ENCODE measurements at places on chromosomes 6 and 20.

DNA sequence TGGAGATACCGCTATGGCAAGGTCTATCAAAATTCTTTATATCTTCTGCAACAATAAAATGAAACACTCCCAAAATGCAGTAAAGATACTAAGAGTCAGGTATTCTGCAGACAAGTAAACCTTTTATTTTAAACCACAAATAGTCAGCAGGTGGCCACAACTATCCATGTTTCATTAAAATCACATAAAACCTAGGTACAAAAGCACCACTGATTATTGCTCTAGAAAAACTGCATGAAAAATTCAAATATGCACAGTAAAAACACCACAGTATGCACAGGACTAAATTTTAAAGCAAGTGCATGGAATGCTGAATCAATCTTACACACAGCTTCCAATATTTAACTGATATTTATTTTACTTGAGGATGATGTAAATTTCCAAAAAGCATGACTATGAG is 33.3 kb downstream of the HMGN3 start:
- DNase-seq = no peak

DNA sequence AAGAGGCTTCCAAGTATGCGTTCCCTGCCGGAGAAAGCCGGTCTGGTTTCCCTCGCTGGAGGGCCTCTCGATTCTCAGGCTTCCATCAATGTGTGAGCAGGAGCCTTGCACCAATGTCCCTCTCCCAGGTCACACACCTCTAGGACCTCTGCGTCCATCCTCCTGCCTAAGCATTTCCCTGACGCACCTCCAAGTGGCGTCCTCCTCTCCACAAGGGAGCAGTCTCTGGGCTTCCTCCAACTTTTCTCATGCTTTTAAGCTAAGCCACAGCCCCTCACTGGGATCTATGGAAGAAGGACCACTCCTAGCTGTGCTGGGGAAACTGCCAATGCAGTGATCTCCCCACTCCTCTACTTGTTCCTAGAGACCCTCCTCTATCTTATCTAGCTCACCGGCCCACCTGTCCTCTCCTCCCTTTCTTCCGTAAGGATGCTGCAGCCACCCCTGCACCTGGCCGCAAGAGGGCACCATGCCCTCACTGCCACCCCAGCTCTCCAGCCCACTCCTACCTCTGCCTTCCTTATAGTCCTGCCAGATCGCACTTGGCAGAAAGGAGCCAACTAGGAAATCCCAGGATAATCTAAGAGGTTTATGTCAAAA is 258.7 kb downstream of the LRFN2 start:
- no peak for DNase-seq

- no peak for DNase-seq
Observed at GRCh38 chr20:23759306-23759940, 8.7 kb upstream of the CST1 start.

GRCh38 chr6:53258774-53259155 is 90.0 kb downstream of the ELOVL5 start:
- DNase-seq = no peak

DNA sequence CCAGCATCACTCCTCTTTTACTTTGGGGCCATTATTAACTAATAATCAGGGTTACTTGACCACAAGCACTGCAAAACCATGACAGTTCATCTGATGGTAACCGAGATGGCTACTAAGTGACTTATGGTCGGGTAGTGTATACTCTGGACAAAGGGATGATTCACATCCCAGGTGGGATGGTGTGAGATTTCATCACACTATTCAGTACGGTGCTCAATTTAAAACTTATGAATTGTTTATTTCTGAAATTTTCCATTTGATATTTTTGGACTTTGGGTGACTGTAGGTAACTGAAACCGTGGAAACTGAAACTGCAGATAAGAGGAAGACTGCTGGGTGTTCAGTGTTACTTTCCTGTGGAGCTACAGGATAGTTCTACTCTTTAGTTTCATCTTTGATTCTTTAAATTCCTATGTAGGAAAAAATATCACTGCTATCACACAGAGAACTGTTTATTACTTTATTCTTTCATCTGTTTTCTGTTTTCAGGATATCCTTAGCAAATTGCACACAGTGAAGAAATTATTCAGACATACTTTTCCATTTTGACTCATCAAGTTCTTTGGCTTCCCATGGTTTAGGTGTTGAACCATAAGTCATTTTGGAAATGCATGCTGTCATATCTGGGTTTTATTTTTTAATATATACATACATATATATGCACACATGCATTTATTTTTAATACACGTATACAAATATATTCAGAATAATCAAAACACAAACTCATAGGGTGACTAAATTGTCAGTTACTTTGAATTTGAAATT is 59.1 kb upstream of the C20orf144 start:
- DNase-seq = no peak

DNA sequence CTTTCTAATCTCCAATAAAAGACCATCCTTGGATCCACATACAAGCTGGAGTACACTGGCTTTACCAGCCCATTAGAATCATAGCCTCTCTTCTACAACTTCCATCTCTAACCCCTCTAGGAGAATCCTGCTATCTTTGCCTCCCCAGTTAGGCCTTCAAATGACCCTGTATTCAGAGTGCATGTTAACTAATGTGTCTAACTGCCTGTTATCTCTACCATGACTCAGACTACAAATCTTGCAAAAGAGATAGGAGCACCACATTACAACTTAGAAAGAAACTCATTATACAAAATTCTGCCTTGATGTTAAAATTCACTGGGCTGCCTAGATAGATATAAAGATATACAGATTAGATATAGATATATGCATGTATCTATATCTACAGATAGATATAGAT is 28.2 kb downstream of the GPR63 start:
- DNase-seq = no peak

DNA sequence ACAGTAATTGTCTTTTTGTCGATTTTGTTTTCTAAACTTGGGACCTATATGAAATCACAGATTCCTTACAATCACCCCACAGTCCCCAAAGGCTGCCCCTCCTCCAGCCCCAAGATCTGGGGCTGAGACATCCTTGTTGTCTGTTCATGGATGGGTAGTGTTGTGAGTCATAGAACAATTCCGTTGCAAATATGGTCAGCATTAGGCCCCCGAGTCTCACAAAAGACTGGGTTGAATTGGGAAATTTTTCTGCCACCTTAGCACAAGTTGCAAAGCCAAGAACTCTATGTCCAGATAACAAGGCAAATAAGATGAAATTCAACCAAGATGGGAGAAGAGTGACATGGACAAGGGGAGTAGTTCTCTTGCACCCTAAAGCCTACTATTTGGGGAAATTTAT is 10.5 kb upstream of the TAB2 start:
- no peak for DNase-seq

GRCh38 chr6:6908121-6908520 is 199.6 kb upstream of the RREB1 start:
- DNase-seq = no peak

GRCh38 chr6:148448369-148449012 is 105.9 kb downstream of the SASH1 start:
- no peak for DNase-seq

- no peak for DNase-seq
Observed at GRCh38 chr20:3172933-3173609, at the start of gene LZTS3. LZTS3 (minus strand) TSS chr20:3173549; CDS start chr20:3167163, 6,386 bp downstream.

DNA sequence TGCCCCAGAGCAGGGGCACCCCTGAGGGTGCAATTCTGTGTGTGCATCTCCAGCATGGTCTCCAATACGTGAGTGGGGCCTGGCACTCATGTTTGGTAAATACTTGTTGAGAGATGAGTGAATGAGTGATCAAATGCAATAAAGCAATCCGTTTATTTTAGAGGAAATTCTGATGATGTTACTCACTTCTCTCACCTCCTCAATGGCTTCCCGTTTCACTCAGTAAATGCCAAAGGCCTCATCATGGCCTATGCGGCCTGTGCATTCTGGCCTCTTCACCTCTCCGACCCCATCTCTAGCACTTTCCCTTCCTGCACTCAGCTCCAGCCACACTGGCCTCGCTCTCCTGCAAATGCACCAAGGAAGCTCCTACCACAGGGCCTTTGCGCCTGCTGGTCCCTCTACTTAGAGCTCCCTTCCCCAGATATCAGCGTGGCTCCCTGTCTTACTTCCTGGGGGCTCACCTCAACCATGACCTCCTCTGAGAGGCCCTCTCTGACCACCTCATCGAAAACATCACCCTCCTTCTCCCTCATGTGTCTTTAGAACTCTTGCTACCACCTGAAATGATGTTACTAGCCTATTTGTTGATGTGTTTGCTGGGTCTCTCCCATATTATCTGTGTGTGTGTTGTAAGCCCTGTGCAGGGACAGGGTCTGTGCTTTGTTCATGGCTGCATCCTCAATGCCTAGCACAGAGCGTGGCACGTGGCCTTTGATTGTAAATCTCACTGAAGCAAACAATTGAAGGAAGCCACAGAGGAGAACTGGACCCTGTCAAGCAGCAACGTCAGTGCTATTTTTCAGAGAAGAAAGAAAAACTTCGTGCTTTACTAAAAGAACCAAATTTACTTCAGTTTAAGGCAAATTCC is 42.6 kb downstream of the RAB44 start:
- DNase-seq = no peak

GRCh38 chr20:33993576-33994221 is at the start of gene RALY:
RALY (plus strand) TSS chr20:33993911; CDS start chr20:34072075, 78,164 bp downstream.
- DNase-seq = no peak

DNA sequence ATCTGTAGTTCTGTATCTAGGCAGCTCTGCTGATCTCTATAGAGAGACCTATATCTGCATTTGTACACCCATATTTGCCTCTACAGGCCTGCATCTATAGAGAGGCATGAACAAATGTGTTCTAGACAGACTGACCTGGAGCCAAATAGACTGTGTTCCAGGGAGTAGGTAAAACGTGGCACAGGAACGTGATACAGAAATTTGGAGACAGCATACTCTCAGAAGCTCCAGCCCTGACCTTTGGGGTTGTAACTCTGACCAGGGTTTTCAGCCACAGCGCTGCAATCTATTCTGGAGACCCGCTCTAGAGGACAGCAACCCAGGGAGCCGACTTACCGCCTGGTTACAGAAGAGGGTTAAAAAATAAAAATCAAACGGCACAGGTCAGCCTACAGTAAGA is 983 bp downstream of the RBBP9 start:
- no peak for DNase-seq

- no peak for DNase-seq
Observed at GRCh38 chr6:164130585-164130984, 716.1 kb downstream of the QKI start.

DNA sequence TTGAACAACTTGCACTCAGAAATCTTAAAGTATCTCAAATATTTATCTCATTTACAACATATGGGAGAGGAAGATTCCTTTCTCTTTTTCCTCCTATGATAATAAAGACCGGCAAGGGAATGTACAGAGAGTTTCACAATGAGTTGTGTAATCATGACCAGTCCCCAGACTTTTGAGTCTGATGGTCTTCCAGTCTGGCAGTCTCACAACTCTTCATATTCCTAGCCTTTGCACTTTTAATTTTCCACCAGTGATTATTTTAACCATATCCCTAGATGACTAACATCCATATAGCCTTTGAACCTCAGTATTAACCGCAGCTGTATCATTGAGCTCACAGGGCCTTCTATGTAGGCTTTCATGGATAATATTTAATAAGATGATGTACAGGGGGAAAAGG is 278.5 kb downstream of the KHDC1L start:
- DNase-seq = no peak

- no peak for DNase-seq
Observed at GRCh38 chr6:31354158-31354863, 2.7 kb downstream of the HLA-B start.

DNA sequence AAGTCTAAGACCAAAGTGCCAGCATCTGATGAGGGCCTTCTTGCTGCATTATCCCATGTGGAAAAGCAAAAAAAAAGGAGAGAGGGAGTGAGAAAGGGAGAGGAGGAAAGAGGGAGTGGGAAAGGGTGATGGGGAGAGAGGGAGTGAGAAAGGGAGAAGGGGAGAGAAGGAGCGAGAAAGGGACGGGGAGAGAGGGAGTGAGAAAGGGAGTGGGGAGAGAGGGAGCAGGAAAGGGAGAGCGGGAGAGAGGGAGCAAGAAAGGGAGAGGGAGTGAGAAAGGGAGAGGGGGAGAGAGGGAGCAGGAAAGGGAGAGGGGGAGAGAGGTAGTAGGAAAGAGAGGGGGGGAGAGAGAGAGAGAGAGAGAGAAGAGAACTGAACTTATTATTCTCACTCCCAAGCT is 241.1 kb upstream of the RIMS1 start:
- no peak for DNase-seq

GRCh38 chr20:9515741-9516233 is 1.4 kb downstream of the LAMP5 start:
- no peak for DNase-seq

- DNase-seq = no peak
Observed at GRCh38 chr6:156256161-156256560, 521.0 kb upstream of the ARID1B start.

- DNase-seq = no peak
Observed at GRCh38 chr20:47989957-47990356, 204.7 kb upstream of the SULF2 start.

DNA sequence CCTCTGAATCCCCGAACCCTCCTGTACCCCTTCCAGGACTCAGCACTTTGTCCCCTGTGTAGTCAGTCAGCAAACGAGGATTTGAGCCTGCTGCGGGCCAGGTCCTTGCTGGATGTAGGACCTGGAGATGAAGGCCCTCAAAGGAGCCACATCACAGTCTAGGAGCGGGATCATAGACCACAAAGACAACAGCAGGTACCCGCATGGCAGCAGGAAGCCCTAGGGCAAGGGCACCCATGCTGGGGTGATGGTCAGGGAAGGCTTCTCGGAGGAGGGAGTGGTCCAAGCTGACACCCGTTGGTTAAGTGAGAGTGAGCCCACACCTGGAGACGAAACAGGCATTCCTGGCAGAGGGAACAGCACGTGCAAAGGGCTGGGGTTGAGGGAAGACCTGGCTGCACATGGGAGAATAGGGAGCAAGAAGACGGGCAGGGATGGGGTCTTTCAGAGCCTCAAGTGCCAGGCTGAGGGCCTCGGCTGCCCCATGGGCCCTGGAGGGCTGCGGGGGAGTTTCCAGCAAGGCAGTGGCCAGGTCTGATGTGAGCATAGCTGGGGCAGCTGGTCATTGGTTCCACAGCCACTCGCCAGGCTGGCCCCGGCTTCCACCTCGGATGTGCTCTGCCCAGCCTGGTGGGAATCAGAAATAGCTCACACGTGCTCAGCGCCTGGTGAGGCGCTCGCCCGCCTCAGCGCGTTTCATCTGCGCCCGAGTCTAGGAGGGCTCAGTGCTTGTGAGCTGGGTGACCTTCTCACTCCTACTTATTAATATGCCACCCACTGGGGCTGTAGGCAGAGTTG is 15.0 kb downstream of the DLGAP4 start:
- no peak for DNase-seq

DNA sequence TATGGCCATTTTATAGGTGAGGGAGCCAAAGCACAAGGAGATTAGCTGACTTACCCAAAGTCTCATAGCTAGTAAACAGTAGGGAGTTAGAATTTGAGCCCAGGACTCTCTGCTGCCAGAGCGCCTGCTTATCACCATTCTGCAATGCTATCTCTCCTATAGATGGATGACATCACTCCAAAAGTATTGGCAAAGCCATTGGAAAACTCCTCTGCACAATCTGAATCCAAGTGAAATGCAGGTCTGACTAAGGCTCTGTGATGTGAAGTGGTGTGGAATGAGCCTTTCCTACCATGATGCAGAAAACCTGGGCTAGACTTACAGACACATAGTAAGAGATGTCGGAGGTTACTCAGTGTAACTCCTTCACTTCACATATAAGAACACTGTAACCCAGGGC is 106.3 kb downstream of the GRM1 start:
- no peak for DNase-seq

GRCh38 chr20:51650685-51651134 is 108.2 kb upstream of the NFATC2 start:
- peak; percentile 12 for DNase-seq

- no peak for DNase-seq
Observed at GRCh38 chr6:111992851-111993250, 61.1 kb upstream of the CCN6 start.

All from GM04503 (cell line).